ENCODE measurements at places on chromosomes 16 and 17.

GRCh38 chr17:70091696-70092095 is 16.7 kb downstream of the KCNJ16 start:
- DNase-seq: no peak

GRCh38 chr16:3054965-3055733 is 8.8 kb downstream of the MMP25 start:
- no peak for DNase-seq

GRCh38 chr16:86367291-86368072 is 142.8 kb upstream of the FOXF1 start:
- DNase-seq: no peak

DNA sequence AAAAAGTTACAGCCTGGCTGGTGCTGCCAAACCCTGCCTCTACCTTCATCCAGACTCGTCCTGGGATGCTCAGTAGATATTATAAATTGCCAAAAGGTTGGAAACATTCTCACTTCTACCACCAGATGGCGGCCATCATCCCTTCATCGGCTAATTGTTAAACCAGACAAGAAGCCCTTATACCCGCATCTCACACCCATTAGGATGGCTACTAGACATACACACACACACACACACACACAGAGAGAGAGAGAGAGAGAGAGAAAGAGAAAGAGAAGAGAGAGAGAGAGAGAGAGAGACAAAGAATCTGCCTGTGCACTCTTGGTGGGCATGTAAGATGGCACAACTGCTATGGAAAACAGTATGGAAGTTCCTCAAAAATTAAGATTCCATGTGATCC is 15.0 kb upstream of the SCIMP start:
- peak; percentile 61 for DNase-seq

DNA sequence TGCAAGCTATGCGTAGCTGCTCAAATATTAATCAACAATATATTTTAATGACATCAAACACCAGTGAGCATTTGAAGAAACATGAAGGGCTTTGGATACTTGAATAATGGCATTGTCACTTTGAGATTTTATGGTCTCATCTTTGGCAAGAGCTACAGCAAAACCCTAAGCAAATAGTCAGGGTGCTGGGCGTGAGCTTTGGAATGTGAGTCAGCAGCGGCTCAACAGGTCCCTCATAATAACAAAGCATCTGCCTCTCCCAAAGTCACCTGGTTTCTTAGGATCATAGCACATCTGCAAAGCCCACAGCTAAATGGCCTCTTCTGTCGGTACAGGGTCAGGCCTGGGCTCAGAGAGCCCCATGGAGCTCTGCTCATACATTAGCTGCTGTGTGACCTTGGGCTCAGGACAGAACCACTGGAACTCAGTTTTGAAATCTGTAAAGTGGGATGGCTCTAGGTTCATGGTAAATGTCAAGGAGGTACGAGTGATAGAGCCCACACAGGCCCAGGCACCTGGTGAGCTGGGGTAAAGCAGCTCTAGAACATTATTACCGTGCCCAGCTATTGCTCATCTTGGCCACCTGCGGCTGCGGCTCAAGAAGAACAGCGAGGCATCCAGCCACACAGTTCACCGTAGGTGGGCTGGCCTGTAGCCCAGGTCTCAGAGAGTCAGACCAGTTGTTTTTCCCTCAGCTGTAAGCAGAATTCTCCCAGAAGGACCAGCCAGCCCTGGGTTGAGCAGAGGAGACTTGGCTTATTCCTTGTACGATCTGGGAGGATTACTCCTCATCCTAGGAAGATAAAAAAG is 544.5 kb upstream of the CDH11 start:
- DNase-seq: no peak

DNA sequence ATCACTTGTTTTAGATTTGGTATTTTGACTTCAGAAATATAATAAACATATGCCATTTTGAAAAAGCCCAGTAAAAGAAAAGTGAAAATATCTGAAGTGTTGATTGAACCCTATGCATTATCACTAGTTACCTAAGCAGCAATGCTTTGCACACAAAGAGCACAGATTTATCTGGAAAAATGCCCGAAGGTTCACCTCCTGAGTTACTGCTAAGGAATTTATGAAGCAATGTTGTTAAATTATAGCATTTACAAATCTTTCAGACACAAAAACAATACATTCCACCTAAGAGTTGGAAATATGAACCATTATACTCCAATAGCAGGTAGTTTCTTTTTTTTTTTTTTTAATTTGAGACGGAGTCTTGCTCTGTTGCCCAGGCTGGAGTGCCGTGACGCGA is 38.9 kb upstream of the GHDC start:
- DNase-seq: no peak

DNA sequence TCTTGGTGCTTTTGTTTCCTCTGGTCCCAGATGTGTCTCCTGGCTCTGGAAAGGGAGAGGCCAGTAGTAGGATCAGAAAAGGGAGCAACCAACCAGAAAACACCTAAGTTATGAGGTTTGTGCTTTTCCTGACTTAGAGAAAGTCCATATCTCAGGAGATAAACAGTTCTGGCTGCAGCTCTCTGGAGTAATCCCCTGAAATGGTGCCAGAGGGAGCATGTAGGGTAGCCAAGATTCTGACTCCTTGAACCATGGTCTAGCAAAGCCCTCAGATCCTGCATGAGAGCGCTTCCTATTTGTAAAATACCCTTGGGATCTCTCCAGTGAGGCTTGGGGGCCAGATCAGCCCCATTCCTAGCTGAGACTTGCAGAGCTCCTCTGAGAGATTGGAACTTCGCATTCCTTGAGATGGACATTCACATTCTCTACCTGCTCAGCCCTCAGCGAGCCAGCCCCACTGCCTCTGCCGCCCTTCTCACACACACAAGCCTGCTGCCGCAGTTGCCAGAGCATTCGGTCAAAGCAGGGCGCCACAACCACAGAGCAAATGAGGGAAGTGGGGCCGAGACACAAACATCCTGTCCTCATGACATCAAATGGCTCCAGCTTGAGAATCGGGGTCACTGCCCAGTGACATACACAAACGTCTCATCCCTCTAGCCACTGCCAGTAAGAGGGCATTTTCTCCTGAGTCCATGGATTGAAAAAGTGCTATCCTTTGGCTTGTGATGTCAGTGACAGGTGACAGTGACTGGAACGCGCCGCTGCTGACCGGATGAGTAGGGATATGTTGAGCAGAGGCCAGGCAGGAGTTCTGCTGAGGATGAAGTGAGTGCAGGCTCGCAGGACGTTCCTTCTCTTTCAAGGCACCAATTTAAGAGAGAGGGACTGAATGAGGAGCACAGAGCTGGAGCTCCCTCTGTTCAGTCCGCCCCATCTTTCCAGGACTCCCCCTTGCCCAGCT is 5.0 kb downstream of the ABHD15 start:
- peak; percentile 16 for DNase-seq

DNA sequence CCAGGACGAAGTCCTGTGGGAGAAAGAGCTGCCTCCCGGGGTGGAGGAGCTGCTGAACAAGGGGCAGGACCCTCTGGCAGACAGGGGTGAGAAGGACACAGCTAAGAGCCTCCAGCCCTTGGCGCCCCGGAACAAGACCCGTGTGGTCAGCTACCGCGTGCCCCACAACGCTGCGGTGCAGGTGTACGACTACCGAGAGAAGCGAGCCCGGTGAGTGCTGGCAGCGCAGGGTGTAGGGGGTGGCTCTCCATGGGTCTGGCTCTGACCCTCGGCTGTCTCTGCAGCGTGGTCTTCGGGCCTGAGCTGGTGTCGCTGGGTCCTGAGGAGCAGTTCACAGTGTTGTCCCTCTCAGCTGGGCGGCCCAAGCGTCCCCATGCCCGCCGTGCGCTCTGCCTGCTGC is 21.4 kb downstream of the MVP start:
- no peak for DNase-seq
